ENCODE measurements at places on chromosomes 1 and 21. TPM values are rescaled to one million over a fixed set of nuclear protein-coding genes. Genes with fewer than 3 reads are reported as not detected.

The LRRC71 gene
- not detected for total RNA-seq

The LCE1F gene
- total RNA-seq: not detected

The GSTM1 gene
- total RNA-seq: 46.1 TPM

The C1orf141 gene
- not detected for total RNA-seq

The CRB1 gene
- not detected for total RNA-seq

The PTPRC gene
- 11.2 TPM for total RNA-seq

The C1orf94 gene
- not detected for total RNA-seq

The TTC4 gene
- total RNA-seq: 11.0 TPM

The KCND3 gene
- 3.5 TPM for total RNA-seq

The NCF2 gene
- total RNA-seq: 2.5 TPM

The CIART gene
- 1.6 TPM for total RNA-seq

The ICOSLG gene
- total RNA-seq: 4.9 TPM

The COL9A2 gene
- total RNA-seq: 6.5 TPM

The ATAD3C gene
- 0.64 TPM for total RNA-seq

The TARS2 gene
- total RNA-seq: 19.1 TPM

The UBL4B gene
- not detected for total RNA-seq

The LMOD1 gene
- 7.6 TPM for total RNA-seq

Data from colonic mucosa (tissue), 4 donors.